ENCODE measurements at places on chromosomes 2 and 18.
A peak's percentile ranks its signal among the peaks of the same experiment; 100 is the strongest.

GRCh38 chr2:112910865-112911264 is at the start of gene IL37:
Gene IL37 (plus strand): TSS chr2:112911165. CDS start chr2:112913013, 1,848 bp downstream.
- no peak for DNase-seq

DNA sequence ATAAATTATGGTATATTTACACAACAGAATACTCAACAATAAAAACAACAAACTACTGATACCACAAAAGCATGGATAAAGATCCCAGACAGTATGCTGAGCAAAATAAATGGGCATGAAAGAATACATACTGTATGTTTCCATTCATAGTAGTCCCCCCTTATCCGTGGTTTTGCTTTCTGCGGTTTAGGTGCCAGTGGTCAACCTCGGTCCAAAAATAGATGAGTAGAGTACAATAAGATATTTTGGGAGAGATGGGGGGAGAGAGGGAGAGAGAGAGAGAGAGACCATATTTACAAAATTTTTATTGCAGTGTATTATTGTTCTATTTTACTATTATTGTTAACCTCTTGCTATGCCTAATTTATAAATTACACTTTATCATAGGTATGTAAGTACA is 21.0 kb upstream of the TGFA start:
- DNase-seq: no peak

DNA sequence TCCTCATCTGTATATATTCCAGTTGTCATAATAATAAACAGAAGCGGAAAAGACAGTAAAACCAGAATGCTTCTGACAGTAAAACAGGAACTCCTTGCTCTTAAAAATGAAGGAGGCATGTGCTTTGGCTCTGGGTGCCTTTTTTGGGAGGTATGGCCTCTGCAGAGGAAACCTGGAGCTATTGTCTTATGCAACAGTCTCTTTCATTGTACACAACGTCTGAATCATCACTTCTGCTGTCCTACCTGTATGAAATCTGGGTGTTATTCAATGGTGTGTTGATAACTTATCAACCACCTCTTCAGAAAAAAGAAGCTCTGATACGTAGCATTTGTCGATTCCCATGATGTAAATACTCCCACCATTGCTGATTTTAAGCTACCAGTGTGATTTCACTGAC is 64.8 kb downstream of the CDCA7 start:
- DNase-seq: no peak

- no peak for DNase-seq
Measured at GRCh38 chr18:10559553-10560451, 34.0 kb downstream of the NAPG start.

DNA sequence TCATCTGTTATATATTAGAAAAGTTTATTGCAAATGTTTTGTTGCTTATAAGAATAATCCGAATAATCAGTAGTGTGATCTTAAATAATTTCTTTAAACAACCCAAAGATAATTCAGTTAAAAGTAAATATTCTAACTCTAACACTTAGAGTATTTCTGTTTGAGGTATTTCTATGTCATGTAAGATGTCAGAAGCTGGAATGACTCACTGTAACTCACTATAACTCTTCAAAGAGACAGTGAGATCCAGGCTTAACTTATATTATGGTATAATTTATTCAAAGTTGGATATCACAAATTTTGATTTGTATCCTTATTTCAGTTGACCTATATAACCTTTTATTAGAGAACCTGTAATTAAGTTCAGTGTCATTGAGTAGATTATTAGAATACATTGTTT is 6.9 kb downstream of the MBD5 start:
- DNase-seq: no peak

- DNase-seq: no peak
Measured at GRCh38 chr2:120951693-120952092, 216.0 kb downstream of the GLI2 start.

DNA sequence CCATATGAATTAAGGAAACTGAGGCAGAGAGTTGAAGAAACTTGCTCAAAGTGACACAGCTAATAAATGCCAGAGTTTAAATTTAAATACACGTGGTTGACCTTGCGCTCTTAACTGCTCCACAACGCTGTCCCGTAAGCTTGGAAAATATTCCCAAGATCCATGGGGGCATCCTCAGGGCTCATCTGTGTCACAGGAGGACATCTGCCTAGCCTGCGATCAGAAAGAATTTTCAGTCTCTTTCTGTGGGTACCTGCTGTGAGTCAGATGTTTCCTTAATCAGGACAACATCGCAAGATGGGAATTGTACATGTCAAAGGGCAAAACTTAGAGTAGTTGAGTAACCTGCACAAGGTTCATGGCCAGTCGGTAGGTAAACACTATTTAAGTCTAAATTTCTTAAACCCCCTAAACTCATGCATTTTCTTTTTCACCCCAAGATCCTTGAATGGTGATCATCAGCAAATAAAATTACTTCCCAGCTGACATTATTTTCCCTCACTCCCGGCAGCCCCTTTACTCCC is 1.4 kb downstream of the CMPK2 start:
- no peak for DNase-seq

- peak; percentile 3 for DNase-seq
Measured at GRCh38 chr2:240626531-240627300, 1.4 kb downstream of the GPR35 start.

GRCh38 chr2:171081649-171082111 is 79.0 kb downstream of the TLK1 start:
- no peak for DNase-seq

DNA sequence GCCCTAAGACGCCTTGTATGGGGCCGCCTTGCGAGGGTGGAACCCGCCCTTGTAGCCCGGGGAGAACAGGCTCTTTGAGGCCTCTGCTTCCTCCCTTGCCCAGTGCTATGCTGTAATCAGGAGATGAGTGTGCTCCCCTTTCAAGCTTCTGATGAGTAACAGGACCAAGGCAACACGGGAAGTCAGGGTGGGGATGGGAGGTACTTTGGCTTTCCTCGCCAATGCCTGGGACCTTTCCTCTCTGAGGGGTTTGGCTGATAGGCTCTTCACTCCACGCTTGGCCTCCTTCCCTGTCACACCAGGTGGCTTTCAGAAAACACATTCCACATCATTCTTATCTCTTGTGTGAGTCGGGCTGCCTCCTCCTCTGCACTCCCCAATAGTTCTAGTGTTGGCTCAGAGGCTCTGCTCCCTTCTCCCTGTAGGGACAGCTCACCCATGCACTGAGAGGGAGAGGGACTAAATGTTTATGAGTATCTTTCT is 223.7 kb upstream of the TRIB2 start:
- DNase-seq: no peak

- DNase-seq: no peak
Measured at GRCh38 chr2:62446491-62446890, 59.5 kb downstream of the TMEM17 start.

DNA sequence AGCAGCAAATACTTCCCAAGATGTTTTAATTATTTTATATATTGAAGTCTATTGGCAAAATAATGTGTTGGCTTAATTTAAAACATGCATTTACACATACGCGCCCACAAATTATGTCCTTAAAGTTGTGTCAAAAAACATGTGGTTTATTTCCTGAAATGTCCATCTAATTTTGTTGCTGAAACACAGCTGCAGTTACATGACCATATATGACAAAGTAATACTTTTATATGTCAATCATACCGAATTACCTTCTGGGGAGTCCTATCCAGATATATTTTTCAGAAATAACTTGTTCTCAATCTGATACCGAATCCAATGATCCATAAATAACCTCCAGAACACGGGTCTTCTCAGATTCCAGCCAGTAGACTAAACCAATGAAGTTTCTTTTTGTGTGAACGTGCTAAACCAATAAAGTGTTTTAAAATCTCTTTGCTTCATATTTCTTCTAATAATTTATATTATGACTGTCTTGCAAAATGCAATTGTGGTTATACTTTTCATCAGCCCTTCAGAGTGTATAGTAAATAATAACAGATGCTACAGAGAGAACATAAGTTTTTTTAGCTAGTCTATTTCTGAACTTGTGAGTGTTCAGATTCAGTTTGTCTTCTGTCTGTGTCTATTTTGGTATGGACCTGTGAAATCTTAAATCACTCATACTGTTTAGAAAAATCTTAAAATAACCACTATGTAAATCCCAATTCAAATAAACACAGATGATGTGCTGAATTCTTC is 2.4 kb downstream of the SCG2 start:
- DNase-seq: no peak

DNA sequence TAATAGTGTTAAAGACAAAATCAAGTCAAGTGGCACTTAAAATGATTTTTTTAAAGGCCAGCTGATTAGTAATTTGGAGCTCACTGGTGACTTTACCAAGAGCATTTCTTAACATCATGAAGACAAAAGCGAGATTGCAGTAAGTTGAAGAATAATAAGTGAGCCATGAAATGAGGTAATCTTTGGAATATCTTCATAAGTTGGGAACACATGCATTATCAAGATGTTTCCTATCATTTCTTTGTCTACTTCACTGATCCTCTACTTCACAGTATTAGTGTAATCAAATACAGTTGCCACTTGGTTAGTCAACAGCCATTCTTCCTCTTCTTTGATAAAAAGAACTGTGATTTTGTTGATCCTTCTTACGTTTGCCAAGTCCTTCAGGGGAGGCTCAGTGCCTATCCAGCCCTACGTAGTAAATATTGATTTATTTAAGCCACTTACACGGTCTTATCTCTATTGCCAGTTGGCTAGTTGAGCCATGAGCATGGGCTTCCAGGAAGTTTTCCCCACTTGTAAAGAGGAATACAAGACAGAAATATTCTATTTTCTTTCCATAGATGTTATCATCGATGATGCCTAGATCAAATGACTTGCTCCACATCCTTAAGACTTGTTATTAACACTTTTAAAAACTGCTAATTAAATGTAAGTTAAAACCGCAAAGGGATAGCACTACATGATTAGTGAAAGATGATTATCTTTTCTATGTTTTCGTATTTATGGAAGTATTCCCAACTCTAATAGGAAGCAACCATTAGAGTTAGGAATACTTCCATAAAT is 46.1 kb downstream of the YES1 start:
- no peak for DNase-seq

DNA sequence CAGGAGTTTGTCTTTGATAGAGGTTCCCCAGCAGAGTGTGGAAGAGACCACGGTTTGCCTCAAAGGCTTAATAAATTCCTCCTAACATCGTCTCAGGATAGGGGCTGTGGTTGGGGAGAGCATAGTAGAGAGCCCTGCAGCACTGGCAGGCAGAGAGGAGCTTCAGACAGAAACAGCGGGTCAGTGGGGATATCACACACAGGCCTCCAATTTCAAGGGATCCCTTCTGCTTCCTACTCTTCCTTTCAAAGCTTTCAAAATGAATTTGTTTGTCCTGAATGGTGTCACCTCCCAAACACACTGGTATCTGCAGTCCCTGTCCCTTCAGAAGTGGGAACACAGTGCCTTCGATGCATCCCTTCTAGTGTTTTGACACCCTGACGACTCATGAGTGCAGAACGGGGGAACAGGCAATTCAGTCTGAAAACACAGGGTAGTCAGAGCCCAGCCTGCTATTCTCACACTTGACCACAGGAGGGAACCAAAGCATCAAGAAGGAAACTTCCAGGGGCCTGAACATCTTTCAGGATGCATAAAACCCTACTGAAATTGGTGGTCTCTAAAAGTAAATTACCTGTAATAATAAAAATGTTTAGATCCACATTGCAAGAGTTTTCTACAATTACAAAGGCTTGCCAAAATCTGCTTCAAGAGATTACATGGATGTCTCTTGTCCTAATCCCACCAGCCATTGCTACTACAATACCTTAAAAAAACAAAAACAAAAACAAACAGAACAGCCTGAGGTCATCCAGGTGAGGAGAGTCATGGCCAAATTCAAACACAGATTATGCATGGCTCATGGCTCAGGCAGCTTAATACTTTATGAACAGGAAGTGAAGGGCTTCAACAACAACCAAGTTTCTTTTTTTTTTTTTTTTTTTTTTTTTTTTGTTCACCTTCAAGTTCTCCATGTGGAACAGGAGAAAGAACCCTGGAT is 49.8 kb downstream of the SLC14A2 start:
- peak; percentile 61 for DNase-seq

DNA sequence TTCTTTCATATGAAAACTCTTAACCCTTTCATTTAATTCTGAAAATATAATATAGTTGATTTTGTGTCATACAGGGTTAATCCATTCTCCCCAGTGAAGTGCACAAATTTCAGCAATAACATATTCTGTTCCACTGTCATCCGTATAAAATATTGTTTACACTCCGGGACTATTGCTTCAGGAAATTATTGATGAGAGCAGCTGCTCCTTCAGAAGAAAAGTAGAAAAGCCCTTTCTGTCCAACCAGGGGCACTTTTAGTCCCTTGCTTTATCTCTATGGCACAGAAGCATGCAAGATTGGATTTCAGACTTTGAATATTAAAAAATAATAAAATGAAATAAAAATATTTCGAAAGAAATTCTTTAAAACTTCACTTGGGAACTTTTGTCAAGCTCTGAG is 535.7 kb upstream of the SLC39A10 start:
- no peak for DNase-seq

DNA sequence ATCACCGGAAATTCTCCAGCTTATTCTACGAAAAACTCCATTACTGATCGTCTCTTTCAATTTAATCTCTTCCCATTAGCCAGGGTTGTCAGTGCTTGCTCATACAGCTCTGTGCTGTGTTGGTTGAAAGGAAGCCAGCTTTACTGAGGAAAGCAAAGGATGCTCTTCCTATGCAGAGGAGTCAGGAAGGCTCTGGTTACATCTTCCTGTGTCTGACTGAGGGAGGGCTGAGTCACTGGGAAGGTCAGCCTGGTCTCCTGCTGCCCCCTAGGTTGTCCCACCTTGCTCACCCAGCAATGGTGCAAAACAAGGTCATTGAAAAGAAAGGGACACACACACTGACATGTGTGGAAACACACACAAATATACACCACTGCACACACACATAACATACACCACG is 975.6 kb downstream of the DCDC2C start:
- no peak for DNase-seq

GRCh38 chr2:129707800-129708199 is 271.7 kb upstream of the RAB6C start:
- no peak for DNase-seq

GRCh38 chr18:25247725-25248124 is 104.2 kb downstream of the ZNF521 start:
- DNase-seq: no peak

- DNase-seq: no peak
Measured at GRCh38 chr2:20165677-20166509, 59.0 kb downstream of the SDC1 start.

GRCh38 chr18:8073167-8073566 is 506.1 kb downstream of the PTPRM start:
- DNase-seq: no peak

DNA sequence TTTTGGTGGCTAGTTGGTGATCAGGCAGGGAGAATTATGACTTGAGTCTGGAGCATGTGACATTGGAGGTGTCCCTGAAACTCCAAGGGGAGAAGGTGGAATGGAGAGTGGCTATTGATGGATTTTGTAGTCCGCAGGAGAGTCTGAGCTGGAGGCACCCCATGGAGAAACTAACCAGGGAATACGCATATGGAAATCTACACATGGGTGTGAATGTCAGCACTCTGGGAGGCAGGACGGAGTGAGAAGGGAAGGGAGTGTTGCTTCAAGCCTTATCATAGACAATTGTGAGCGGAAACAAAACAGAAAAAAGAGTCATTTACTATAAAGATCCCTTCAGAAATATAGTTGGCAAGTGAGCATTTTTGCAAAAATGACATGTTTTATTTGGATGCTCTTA is 667 bp upstream of the SCYGR4 start:
- DNase-seq: no peak

Measured in activated gamma-delta T cell treated with Interleukin-2 at 50 U/mL for 16 hours (primary cell).